ENCODE measurements at places on chromosomes 2 and 18. TPM values are rescaled to one million over a fixed set of nuclear protein-coding genes. Genes with fewer than 3 reads are reported as not detected.

Gene PTPRN
- 0.71 TPM for total RNA-seq

Gene SERPINB3
- total RNA-seq, result not detected

Gene OXER1
- not detected for total RNA-seq

Gene LYPD6
- total RNA-seq, result not detected

DNA sequence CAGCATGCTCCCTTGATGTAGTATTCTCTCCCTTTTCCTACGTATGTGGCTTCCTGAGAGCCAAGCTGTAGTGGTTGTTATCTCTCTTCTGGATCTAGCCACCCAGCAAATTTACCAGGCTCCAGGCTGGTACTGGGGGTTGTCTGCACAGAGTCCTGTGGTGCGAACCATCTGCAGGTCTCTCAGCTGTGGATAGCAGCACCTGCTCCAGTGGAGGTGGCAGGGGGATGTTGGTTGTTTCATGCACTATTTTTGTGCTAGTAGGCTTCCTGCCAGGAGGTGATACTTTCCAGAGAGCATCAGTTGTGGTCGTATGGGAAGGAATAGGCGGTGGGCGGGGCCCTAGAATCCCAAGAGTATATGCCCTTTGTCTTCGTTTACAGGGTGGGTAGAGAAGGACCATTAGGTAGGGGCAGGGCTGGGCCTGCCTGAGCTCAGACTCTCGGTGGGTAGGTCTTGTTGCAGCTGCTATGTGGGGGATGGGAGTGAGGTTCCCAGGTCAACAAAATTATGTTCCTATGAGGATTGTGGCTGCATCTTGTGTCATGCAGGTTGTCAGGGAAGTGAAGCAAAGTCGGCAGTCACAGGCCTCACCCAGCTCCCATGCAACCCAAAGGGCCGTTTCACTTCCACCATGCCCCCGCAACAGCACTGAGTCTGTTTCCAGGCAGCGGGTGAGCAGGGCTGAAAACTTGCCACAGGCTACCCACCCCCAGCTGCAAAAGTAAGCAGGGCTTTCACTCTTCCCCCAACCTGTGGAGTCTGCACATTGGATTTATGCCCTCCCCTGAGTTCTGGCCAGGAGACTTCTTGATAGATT lies 1139.5 kb downstream of the BCL11A start:
- DNase-seq, result no peak

GRCh38 chr2:106097038-106098000 lies 96.8 kb downstream of the UXS1 start:
- no peak for DNase-seq

DNA sequence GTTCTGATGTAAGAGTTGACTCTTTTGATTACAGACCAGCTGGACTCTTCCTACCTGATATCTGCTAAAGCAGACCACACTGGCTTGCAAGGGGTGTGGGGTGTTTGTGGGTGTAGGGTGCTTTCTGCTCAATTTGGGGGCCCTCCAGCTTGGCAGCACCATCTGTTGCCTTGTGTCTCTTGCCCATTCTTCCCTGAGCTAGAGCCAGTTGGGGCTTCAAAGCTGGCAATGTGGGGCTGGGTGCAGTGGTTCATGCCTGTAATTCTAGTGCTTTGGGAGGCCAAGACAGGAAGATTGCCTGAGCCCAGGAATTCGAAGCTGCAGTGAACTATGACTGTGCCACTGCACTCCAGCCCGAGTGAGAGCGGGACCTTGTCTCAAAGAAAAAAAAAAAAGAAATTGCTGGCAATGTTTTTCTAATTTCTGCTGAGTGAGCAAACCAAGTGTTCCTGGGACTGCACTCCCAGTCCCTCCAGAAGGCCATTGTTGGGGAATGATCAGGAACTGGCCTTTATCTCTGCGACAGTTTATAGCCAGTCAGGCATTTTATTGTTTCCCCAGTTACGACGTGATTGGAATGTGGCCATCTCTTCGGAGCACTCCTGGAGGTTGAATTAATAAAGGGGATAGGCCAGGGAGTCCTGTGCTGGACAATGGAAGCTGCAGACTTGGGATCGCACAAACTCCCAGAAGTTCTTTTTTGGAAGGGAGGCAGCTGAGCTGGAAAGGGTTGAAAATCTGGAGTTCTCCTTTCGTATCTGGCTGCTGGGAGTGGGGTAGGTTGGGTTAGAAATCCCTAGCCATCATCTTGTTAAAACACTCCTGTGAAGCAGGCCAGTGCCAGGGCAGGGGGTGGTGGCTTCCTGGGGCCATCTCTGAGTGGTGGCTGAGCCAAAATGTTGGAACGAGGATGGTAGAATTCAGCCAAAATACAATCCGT lies 57.2 kb downstream of the LIPG start:
- no peak for DNase-seq

GRCh38 chr2:38697116-38697840 lies 31.4 kb downstream of the GALM start:
- no peak for DNase-seq

DNA sequence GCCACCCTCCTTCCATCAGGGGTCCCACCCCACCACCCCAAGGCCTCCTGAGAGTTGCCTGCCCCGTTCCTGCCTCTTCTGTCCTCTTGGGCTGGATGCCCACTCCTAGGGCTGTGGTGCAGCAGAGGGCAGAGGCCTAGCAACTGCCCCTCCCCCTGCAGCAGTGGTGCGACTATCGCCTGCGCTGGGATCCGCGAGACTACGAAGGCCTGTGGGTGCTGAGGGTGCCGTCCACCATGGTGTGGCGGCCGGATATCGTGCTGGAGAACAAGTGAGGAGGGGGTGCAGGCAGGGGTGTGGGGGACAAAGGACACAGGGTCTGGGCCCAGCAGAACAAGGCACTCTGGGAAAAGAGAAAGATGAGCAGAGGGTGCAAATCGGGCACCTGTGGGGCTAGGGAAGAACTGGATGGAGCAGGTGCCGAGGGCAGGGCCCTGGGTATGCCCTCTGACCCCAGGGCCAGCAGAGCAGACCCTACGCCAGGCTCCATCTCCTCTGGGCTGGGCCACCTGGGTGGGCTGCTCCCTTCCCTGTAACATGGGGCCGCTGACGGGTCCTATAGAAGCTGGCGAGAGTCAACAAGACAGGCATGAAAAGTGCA lies 1.0 kb downstream of the CHRNG start:
- DNase-seq, result no peak

GRCh38 chr2:158733430-158733755 lies 61.7 kb upstream of the DAPL1 start:
- DNase-seq, result no peak
